ENCODE measurements at places on chromosomes 6 and 20. TPM values are rescaled to one million over a fixed set of nuclear protein-coding genes. Genes with fewer than 3 reads are reported as not detected.
A peak's percentile ranks its signal among the peaks of the same experiment; 100 is the strongest.

The DDR1 gene
- 66.0 TPM for total RNA-seq

The RPP21 gene
- 63.0 TPM for total RNA-seq

The TBC1D22B gene
- total RNA-seq, result 14.6 TPM

The FAM184A gene
- total RNA-seq, result 2.2 TPM

The GTSF1L gene
- not detected for total RNA-seq

The CST2 gene
- not detected for total RNA-seq

The TUBB2B gene
- 0.54 TPM for total RNA-seq

The PIM1 gene
- 6.0 TPM for total RNA-seq

The BANF2 gene
- total RNA-seq, result not detected

The PHACTR1 gene
- not detected for total RNA-seq

The SLC22A2 gene
- total RNA-seq, result not detected

The CDH4 gene
- total RNA-seq, result 25.0 TPM

DNA sequence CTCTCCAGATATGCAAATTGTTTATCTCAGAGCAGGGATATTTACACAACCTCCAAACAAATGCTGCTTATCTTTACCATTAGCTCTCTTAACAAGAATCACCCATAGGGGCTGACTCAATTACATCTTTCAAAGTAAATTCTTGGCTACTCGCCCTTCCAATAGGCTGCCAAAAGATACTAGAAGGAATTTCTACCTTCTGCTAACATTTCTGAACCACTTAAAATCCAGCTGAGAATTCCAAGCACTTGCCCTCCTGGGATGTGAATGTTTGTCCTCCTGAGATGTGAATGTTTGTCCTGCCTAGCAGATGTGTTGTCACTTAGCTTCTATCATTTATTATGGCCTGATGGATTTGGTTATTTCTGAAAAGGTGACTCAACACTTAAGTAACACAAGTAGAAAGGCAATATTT is 388.0 kb downstream of the GJA1 start:
- DNase-seq, result no peak

DNA sequence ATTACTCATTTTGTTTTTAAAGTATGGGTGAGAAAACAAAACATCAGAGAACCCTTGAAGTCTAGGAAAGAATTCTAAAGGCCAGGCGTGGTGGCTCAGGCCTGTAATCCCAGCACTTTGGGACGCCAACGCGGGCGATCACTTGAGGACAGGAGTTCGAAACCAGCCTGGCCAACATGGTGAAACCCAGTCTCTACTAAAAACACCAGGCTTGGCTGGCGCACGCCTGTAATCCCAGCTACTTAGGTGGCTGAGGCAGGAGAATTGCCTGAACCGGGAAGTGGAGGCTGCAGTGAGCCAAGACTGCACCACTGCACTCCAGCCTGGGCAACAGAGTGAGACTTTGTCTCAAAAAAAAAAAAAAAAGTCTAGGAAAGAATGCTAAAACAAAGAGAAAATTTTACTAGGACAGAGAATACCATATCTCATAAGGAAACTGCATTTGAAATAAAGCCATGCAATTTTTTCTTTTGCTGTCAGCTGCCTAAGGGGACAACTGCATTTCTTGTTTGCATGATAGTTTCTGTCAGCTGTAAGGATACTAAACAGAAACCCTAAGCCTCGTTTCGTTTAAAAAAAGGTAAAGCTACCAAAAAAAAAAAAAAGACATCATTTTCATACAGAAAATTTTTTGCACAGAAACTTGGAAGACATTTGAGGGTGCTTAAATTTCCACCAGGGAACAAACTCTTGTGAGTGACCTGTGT is 32.1 kb downstream of the SMLR1 start:
- no peak for DNase-seq

GRCh38 chr6:68059899-68060298 is 575.2 kb upstream of the ADGRB3 start:
- no peak for DNase-seq

DNA sequence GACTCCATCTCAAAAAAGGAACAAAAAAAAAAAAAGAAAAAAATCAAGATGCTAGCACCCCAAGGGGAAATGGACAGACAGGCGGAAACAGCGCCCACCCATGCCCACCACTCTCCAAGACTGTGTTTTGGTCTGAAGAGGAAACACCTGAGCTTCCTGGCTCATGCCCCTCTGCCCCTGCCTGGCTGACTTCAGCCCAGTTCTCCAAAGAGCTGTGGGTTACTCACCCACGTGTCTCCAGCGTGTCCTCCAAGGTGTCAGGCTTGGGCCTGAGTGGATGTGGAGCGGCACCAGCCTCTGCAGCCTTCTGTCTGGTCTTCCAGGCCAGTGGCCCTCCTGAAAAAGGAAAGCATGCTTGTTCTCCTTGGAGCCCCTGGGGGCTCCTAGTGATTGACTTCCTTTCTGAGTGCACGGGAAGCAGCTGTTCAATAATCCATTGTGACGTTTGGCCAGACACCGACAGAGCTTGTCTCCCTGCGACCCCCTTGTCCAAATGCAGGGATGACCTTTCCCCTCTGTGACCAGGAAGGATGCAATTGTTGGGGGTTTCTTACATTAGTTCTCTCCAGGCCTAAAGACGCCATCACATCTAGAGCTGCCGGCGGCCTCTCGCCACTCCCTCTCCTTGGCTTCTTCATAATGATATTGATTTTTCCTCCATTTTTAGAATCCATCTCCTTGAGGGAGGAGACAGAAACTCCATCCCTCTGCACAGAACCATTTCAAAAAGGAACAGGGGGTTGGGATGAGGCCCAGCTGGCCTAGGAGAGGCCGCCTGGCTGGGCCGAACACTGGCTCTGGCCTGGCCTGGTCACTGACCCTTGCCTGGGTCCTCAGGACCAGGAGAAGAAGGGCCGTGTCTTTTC is 58.4 kb downstream of the ADNP start:
- DNase-seq, result no peak

- no peak for DNase-seq
These were observed 677.6 kb upstream of the ID4 start for GRCh38 chr6:19159561-19159960.

DNA sequence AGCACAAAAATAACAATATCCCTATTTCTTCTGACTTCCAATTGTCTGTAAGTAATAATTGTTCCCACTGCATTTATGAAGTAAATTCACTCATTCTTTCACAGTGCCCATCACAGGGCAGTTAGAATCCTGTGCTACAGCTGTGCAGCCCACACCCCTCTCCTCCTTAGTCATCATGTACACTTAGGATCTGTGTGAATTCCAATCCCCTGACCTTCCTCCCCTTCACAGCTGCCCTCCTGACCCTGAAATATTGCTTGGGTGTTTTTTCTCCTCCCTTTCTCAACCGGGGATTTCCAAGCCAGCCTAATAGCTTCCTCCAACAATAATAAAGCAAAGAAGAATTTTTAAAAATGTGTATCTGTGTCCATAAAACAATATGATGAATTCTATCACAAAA is 91.5 kb upstream of the BEND6 start:
- peak; percentile 84 for DNase-seq

- DNase-seq, result peak; percentile 72
These were observed at the start of gene WFDC10A for GRCh38 chr20:45629496-45630100. Gene WFDC10A, plus strand, starts transcription at chr20:45629739. Its CDS starts 75 bp downstream, at chr20:45629814.

- DNase-seq, result peak; percentile 96
These were observed 45.6 kb downstream of the ADGRF5 start for GRCh38 chr6:46876126-46876525.

- DNase-seq, result peak; percentile 85
These were observed 8.6 kb upstream of the HECA start for GRCh38 chr6:139126255-139126654.

DNA sequence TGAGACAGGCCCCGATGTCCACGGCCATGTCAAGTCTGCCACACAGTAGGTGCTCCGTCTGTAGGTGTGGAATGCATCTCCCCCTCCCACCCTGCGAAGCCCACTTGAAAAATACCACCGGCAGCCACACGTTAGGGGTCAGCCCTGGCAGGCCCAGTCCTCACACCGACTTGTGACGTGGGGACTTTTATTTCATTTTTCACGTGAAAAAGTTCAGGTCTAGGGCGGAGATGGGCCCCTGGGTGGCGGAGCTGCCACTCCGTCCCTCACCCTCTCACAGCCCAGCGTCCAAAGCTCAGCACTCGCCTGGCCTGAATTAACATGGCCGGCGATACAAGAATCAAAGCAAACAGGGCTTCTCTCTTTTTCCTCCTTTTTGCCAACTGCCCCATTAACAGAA is 3.8 kb upstream of the TUBB1 start:
- no peak for DNase-seq

DNA sequence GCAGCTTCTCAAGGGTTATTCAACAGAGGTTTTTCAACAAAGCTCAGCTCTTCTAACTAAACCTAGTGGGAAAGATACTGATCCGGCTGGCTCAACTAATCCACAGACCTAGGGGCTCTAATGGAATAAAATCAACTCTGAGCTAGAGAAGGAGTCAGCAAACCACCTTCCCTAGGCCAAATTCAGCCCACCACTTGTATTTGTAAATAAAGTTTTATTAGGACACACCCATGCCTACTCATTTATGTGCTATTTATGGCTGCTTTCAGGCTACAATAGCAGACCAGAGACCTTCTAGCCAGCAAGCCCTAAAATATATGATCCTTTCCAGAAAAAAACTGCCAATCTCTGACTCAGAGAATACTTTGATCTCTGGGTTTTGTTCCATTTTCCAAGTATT is 6.0 kb upstream of the RAB22A start:
- DNase-seq, result no peak

DNA sequence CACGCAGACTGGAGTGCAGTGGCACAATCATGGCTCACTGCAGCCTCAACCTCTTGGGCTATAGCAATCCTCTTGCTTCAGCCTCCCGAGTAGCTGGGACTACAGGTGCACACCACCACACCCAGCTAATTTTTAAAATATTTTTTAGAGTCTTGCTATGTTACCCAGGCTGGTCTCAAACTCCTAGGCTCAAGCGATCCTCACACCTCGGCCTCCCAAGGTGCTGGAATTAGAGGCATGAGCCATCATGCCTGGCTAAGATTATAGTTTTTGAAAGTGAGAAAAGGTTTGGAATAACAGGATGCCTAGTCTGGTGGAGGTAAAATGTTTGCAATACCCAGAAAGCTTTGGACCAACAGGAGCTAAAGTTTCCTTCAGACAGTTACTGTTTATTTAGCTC is 23.4 kb downstream of the GCM1 start:
- DNase-seq, result no peak

GRCh38 chr6:111469543-111469942 is 13.5 kb downstream of the REV3L start:
- no peak for DNase-seq

DNA sequence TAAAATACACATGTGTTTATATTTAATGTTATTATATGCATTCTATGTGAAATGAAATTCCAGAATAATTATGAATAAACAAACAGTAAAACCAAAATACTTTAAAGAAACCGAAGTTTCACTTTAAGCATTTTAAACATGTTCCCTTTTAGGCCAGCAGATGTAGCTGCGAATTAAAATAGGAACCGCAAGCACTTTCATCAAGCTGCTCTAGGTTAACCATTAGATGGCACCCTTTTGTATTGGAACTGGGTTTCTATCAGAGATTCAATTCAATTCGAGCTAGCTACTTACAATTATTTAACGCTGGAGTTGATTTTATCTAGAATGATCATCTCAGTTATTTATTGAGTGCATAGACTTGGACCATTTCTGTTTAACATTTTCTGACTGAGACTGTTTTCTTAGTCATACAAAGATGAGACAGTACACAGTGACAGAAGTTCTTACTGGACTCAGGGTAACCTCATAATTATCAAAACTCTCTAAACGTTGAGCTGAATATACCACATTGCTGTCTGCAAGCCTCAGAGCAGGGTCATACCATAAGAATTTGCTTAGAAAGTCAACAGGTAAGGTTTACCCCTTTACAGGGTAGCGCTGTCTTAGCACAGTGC is 8.5 kb downstream of the TMEM242 start:
- peak; percentile 76 for DNase-seq

DNA sequence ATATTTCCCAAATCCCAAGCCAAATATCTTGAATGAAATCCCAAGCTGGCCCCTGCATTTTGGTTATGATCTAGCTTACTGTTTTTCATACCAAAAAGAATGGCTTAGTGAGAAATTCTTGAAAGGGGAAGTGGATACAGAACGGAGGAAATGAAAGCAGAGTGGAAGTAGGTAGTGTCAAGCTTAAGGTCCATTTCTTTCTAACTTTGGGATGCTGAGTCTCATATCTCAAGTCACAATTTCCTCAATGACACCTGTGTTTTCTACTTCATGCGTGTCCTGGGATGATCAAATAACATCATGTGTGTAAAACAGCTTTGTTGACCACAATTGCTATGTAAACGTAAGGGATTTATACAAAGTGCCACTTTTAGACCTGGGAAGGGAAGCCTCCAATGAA is 238.8 kb upstream of the SLC35B3 start:
- DNase-seq, result no peak

DNA sequence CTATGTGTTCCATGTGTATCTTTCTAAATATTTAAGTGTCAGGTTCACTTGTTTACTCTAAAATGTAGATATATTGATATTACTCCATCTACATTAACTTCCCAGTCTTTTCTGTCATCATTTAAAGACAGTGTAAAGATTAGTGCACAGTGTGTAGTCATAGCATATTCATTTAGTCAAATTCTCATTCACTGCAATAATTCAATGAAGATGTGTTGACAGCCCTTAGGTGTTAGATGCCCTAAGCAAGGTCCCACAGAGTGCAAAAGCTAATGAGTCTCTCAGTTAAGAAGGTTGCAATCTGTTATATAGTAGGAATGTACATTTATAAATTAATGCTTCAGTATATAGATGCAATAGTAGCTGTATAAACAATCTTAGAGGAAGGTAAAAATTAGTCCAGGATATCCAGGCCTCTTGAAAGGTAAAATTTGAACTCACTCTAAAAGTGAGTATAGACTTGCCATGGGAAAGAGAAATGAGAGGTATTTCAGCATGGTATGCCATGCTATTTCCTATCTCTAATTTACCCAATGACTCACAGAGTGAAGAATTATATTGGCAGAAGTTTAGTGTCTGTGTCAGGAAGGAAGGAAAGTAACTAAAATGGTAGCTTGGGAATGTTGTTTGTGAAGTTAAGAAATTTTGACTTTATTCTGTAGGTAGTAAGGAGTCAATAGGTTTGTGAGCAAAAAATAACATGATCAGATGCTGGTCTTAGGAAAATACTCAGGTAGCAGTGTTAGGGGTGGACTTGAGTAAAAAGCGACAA is 969.9 kb upstream of the CITED2 start:
- DNase-seq, result peak; percentile 27

- no peak for DNase-seq
These were observed 10.2 kb downstream of the POU3F2 start for GRCh38 chr6:98844244-98845210.

GRCh38 chr6:75532521-75532920 is 38.9 kb upstream of the FILIP1 start:
- peak; percentile 21 for DNase-seq

- DNase-seq, result no peak
These were observed 74.8 kb upstream of the SNRPB2 start for GRCh38 chr20:16654858-16655535.

DNA sequence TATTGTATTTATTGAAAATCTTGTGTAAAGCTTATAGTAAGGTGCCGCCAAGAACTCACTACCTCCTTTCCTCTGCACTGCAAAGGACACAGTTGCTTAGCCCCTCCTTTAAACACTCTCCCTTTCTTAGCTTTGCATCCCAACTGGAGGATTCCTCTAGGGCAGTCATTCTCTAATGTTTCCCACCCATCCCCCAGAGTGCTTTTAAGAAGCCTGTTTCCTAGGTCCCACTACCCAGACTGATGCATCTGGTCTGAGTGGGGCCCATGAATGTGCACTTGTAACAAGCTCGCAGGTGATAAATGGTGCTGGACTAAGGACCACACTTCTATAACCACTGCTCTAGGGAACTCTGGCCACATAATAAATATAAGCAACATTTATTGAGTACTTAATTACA is 55.2 kb downstream of the B4GALT5 start:
- DNase-seq, result no peak

GRCh38 chr6:16583144-16583762 is 178.0 kb downstream of the ATXN1 start:
- DNase-seq, result no peak

Measured in MCF 10A (cell line).